ENCODE measurements at places on chromosomes 7 and 10. TPM values are rescaled to one million over a fixed set of nuclear protein-coding genes. Genes with fewer than 3 reads are reported as not detected.

The TRIM73 gene
- 4.8 TPM for polyA plus RNA-seq

The TAS2R16 gene
- polyA plus RNA-seq, result not detected

The EN2 gene
- polyA plus RNA-seq, result not detected

The KCNMA1 gene
- 2.5 TPM for polyA plus RNA-seq

The CYP2C19 gene
- polyA plus RNA-seq, result not detected

The PARP12 gene
- 11.3 TPM for polyA plus RNA-seq

The WDR91 gene
- polyA plus RNA-seq, result 7.3 TPM

The LIPN gene
- polyA plus RNA-seq, result not detected

The TDRD1 gene
- polyA plus RNA-seq, result 0.11 TPM

The NPFFR1 gene
- 0.01 TPM for polyA plus RNA-seq

The SPDYE1 gene
- polyA plus RNA-seq, result not detected

The ZKSCAN1 gene
- 12.9 TPM for polyA plus RNA-seq

The OR6V1 gene
- not detected for polyA plus RNA-seq

The KBTBD2 gene
- 26.9 TPM for polyA plus RNA-seq

The HOXA4 gene
- 4.9 TPM for polyA plus RNA-seq

The NPY4R2 gene
- polyA plus RNA-seq, result not detected

The DNAH11 gene
- 0.10 TPM for polyA plus RNA-seq

The RADIL gene
- 1.9 TPM for polyA plus RNA-seq

The PLAC9 gene
- 38.5 TPM for polyA plus RNA-seq

The FAM25C gene
- not detected for polyA plus RNA-seq

The GJD4 gene
- polyA plus RNA-seq, result 0.06 TPM

The C7orf33 gene
- polyA plus RNA-seq, result not detected

The SPDYE11 gene
- polyA plus RNA-seq, result not detected

The VWA2 gene
- 0.22 TPM for polyA plus RNA-seq

The OR2A42 gene
- polyA plus RNA-seq, result not detected

The CUTC gene
- 51.7 TPM for polyA plus RNA-seq

The MOGAT3 gene
- not detected for polyA plus RNA-seq

The ACTL6B gene
- 0.53 TPM for polyA plus RNA-seq

The NEUROG3 gene
- not detected for polyA plus RNA-seq

The LRMDA gene
- 20.6 TPM for polyA plus RNA-seq

The HYAL4 gene
- not detected for polyA plus RNA-seq
